ENCODE measurements at places on chromosomes 2 and 18.

GRCh38 chr2:219752726-219753125 is 125.3 kb downstream of the SLC4A3 start:
- DNase-seq = no peak

GRCh38 chr2:176172895-176173566 is 15.4 kb upstream of the HOXD1 start:
- DNase-seq = no peak

DNA sequence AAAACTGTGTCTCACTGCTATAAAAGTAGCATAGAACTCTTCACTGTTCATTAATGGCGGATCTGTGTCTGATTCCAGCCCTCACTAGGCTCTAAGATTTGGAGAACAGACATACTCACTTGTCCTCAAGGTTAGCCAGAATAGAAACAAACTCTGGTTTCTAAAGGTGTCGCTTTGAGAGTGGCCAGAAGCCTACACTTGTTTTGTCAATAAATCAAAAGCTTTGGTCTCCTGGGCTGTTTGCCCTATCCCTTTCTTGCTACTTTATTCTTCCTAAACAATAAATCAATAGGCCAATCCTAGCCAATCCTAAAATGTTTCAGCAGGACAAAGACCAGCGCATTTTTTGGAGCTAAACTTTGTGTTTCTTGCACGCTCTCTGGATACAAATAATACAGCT is 1064.6 kb upstream of the CHAC2 start:
- no peak for DNase-seq

DNA sequence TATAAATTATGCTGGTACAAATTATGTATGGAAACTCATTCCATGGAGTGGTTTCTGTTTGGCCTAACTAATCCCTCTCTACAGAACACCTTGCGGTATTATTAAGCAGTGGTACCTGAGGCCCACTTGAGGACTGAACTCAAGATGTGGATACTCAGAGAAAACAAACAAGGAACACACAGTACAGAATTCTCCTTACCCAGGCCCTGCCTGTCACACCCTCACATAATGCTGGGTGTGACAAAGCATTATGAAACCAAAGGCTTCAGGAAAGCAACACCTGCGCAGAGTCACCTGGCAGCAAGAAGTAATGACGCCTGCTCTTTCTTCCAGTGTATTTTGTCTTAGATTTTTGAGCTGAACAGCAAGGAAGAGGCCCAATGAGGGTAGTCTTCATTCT is 264.7 kb downstream of the PAX3 start:
- no peak for DNase-seq

DNA sequence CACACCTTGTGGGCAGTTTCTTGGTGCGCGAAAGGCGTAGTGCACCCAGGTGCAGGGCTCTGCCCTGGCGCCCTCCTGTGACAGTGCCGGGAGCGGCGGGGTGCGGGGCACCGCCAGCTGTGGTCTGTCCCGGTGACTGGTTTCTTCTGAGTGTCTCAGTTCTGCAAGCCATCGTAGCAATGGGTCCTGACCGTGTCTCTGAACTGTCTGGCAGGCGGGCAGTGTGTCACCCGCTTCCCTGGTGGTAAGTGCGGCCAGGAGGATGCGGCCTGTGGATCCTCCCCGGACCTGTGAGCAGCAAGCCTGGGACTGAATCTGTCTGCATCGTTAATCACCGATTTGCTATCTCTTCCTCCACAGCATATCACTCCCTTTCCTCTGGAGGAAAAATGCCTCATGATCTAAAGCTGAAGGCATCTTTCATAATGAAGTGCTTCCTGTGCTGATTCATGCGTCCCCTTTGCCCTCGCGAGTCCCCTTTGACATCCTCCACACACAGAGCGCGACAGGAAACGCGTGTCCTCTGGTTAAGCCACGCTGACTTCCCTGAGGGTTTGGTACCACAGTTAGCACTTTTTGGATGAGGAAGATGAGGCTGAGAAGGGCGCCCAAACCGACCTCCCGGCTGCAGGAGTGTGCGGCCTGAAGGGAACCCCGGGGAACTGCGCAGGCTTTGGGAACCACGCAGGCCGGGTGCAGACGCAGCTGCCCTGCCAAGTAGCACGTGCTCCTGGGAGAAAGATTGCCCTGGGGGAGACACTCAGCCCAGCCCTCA is 416.0 kb upstream of the HS6ST1 start:
- peak; percentile 55 for DNase-seq

DNA sequence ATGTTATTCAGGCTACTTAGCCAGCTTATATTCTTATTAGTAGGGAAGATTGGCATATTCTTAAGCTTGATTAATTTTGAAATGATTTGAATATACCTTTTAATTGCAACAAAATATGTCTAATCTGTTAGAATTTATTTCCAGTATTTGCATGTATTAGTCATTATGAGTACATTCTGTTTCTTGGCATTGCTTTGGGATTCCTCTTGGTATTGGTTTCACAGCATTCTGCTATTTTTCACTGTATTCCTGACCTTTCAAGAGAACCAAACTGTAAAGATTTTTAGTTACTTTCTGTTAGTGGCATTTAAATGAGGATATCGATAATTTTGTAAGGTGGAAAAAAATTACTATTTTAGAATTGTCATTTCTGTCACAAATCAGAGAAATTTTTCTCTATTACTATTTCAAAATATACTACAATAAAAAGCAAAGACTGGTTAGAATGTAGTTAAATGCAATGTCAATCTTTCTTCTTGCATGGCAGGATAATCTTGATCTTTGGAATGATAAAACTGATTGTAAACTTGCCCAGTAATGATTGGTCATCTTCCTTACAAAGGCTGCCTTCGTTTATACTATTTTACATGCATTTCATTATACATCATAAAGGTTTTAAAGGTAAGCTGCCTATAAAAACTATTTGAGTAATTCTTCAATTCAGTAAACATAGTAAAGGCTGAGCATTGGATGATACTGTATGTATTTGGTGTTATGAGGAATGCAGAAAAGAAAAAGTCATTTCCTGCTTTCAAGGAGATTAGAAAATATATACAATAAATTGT is 86.1 kb downstream of the SLC4A10 start:
- peak; percentile 3 for DNase-seq

GRCh38 chr2:205972113-205972512 is 113.9 kb downstream of the INO80D start:
- DNase-seq = no peak

DNA sequence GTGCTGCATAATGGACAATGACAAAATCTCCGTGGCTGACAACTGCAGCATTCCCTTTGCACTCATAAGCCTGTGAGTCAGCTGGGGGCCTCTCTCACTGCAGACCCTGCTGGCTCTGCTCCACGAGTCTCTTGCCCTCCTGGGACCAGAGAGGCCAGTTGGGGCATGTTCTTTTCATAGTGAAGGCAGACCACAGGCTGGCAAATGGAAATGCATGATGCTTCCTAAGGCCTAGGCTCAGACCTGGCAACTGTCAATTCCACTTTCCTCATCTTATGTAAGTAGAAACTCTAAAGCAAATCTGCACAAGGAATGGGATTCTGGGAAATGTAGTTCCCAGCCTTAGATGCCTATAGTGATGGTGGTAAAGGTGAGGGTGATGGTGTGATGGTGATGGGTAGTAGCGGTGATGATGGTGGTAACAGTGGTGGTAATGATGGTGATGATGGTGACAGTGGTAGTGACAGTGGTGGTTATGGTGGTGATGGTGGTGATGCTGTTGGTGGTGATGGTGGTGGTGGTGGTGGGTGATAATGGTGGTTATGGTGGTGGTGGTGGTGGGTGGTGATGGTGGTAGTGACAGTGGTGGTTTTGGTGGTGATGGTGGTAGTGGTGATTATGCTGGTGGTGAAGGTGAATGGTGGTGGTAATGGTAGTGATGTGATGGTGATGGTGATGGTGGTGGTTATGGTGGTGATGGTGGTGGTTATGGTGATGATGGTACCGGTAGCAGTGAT is 185.8 kb upstream of the ARL4C start:
- DNase-seq = no peak

DNA sequence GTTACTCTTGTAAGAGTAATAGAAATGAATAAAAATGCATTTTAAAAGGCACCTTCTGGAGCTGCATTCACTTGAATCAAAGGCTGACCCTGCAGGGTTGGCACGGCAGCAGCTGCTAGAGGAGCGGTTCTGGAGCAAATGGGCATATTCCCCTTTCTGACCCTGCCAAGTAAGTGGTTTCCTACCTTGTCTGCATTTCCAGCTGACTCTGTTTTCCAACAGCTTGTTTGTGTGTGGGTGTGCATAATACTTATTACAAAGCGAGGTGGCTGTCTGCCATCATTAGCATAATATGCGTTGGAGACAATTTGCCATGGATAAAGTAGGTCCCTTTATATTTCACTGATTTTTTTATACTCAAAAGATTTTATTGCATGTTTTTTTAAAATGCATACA is 21.3 kb upstream of the TTN start:
- no peak for DNase-seq

GRCh38 chr2:172173174-172173706 is 70.5 kb upstream of the DLX2 start:
- no peak for DNase-seq

GRCh38 chr18:23847321-23847986 is 158.2 kb downstream of the LAMA3 start:
- DNase-seq = no peak

- DNase-seq = no peak
Measured at GRCh38 chr2:12282780-12283695, 433.7 kb upstream of the TRIB2 start.

DNA sequence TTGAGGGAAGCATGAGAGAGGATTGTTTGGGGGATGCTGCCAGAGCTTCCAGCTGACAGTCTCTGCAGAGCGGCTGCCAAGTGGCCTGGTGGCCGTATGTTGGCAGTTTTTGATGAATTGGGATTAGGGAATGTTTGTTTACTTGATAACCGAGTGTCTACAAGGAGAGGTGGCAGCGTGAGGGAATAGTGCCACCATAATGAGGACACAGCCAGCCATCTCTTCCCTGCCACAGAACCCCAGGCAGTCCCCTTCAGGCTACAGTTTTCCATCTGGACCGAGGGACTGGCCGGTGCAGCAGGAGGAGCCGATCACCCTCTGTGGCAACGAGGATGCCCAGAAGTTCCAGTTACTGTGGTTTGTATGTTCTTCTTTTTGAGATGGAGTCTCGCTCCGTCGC is 55.2 kb downstream of the TRAPPC12 start:
- DNase-seq = no peak

DNA sequence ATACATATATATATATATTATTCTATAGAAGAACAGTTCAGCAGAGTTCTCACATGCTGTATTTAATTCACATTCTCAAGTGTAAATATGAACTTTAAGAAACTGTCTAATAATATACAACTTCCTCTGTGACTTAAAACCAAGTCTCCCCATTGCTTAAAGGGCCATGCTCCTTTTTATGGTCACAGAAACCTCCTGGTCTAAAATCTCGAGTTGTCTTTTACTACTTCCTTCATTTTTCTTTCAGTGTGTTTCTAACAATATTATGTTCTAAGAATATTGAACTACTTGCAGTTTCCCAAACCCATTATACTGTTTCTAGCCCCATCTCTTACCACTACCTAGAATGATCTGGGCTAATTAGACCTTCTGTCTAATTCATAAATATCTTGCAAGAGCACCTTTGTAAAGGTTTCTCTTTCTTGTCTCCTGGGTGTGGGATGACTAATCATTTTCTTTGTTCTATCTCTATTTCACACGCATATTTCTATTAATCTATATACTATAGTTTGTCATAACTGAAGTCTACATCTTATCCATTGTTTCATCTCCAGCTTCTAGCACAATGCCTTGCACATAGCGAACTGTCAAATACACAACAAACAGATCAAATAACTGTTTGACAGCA is 48.8 kb downstream of the ERBB4 start:
- no peak for DNase-seq

DNA sequence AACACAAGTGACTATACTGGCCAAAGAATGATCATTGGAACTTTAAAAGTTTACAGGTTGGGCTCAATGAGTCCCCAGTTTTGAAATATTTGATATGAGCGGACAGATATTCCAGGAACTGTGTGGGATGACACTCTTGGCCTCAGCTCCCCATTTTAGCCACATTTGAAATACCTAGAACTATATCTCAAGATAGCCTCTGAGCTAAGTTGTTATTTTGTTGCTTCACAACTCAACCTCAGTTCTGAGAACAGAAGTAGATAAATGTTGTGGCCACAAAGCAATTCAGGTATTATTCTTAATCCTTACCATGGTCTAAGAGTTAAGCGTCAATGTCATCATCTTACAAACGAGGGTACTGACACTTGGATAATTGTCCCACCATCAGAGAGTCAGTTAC is 172.2 kb upstream of the SETBP1 start:
- no peak for DNase-seq

- DNase-seq = no peak
Measured at GRCh38 chr2:216110620-216111019, 1.5 kb downstream of the XRCC5 start.

DNA sequence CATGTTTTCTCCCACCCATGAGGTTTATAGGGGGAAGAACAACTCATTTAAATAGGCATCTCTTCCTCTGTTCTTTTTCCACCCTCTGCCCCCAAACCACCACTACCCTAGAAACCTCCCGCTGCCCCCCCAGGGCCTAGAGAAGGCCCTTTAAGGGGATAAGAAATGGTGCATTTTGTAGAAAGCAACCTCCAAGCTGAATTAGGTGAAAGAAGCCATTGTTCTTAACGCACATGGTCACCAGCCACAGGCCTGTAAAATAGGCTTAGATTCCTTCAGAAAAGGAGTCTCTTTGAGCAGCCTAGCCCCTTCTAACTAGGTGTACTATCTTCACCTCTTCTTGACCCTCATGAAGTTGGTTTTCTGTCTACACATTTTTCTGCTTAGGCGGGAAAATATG is 118.6 kb upstream of the SP5 start:
- no peak for DNase-seq

All from NCI-H226 (cell line).